A549 treated with RU486 at 1 μM for 4 hours (cell line): ENCODE measurements at places on chromosomes 3 and 15. TPM values are rescaled to one million over a fixed set of nuclear protein-coding genes. Genes with fewer than 3 reads are reported as not detected.

Gene NDN
- 0.09 to 0.11 TPM in 2 of 5 replicates, not detected in the others for total RNA-seq

Gene KNG1
- 0.09 TPM in 1 of 5 replicates, not detected in the others for total RNA-seq

Gene KIF15
- total RNA-seq = 8.0 to 12.3 TPM (median 9.3 TPM) in 5 replicates

Gene SCG5
- total RNA-seq = 2.0 to 3.1 TPM (median 2.5 TPM) in 5 replicates

Gene C2CD4A
- 0.05 to 0.09 TPM (median 0.06 TPM) in 3 of 5 replicates, not detected in the others for total RNA-seq

Gene FEZF2
- total RNA-seq = not detected in 5 replicates

Gene OXNAD1
- 6.3 to 8.1 TPM (median 7.6 TPM) in 5 replicates for total RNA-seq

Gene SIDT1
- total RNA-seq = 0.37 to 0.96 TPM (median 0.60 TPM) in 5 replicates

Gene ERICH6
- 0.05 TPM in 1 of 5 replicates, not detected in the others for total RNA-seq

Gene RNF111
- 19.4 to 24.1 TPM (median 23.3 TPM) in 5 replicates for total RNA-seq

Gene SUSD5
- total RNA-seq = 1.9 to 3.7 TPM (median 3.5 TPM) in 5 replicates

Gene SLC28A2
- total RNA-seq = not detected in 5 replicates

Gene DCBLD2
- total RNA-seq = 175 to 273 TPM (median 263 TPM) in 5 replicates

Gene PPP1R14D
- 0.28 to 0.38 TPM in 2 of 5 replicates, not detected in the others for total RNA-seq

Gene GOLGA8H
- 1.6 to 2.8 TPM (median 2.2 TPM) in 5 replicates for total RNA-seq

Gene STX19
- not detected in 5 replicates for total RNA-seq

Gene SGO1
- total RNA-seq = 12.0 to 19.5 TPM (median 15.9 TPM) in 5 replicates

Gene LMAN1L
- not detected in 5 replicates for total RNA-seq

Gene SLCO2A1
- 0.06 to 0.10 TPM in 2 of 5 replicates, not detected in the others for total RNA-seq

Gene ATP13A5
- total RNA-seq = not detected in 5 replicates

Gene RAD51
- 15.5 to 22.6 TPM (median 19.3 TPM) in 5 replicates for total RNA-seq

Gene ARGFX
- total RNA-seq = not detected in 5 replicates

Gene MYZAP
- 0.66 to 1.7 TPM (median 1.5 TPM) in 5 replicates for total RNA-seq
